Ovary (tissue), 10 donors: ENCODE measurements at places on chromosomes 2 and 18. TPM values are rescaled to one million over a fixed set of nuclear protein-coding genes. Genes with fewer than 3 reads are reported as not detected.

Gene CFAP65
- 19.6 TPM for total RNA-seq

Gene LHCGR
- 0.35 TPM for total RNA-seq

Gene FRZB
- total RNA-seq, result 3.6 TPM

Gene EPHA4
- total RNA-seq, result 16.9 TPM
